ENCODE measurements at places on chromosomes 3 and 15.

DNA sequence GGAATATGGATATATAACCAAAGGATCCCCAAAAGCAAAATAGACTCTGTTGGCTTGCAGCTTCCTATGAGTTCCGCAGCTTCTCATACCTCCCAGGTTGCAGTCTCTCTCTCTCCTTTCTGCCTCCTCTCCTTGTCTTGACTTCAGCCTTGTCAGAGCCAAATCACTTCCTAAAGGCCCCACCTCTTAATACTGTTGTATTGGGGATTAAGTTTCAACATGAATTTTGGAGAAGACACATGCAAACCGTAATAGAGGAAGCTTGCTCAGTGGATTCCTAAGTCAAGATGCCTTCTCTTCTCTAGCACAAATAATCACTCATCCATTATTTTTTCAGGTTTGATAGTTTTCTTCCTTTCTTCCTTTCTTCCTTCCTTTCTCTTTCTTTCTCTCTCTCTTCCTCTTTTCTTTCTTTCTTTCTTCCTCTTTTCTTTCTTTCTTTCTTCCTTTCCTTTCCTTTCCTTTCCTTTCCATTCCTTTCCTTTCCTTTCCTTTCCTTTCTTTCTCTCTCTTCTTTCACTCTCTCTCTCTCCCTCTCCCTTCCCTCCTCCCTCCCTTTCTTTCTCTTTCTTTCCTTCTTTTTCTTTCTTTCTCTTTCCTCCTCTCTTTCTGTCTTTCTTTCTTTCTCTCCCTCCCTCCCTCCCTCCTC lies 411.3 kb upstream of the TPM1 start:
- DNase-seq, result no peak

DNA sequence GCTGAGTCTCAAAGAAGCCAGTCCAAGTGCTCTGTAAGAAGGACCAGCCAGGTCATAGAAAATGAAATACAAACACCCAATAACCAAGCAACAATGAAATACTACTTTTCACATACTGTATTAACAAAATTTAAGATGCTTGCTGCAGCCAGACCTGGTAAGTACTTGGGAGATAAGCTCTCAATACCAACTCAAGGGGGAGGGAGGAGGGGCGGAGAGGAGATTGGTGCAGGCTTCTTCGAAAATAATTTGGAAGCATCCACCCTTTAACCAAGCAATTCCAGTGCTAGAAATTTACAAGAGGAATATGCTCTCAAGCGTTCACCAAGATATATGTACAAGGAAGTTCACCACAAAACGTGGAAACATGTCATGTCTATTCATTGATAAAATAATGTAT lies 7.6 kb upstream of the LRRC2 start:
- DNase-seq, result no peak

GRCh38 chr3:150148227-150148626 lies 177.5 kb upstream of the PFN2 start:
- no peak for DNase-seq

- no peak for DNase-seq
These were observed 3.0 kb upstream of the SHC4 start for GRCh38 chr15:48966595-48967301.

- peak; percentile 71 for DNase-seq
These were observed 6.9 kb upstream of the FOXB1 start for GRCh38 chr15:59997070-59997701.

DNA sequence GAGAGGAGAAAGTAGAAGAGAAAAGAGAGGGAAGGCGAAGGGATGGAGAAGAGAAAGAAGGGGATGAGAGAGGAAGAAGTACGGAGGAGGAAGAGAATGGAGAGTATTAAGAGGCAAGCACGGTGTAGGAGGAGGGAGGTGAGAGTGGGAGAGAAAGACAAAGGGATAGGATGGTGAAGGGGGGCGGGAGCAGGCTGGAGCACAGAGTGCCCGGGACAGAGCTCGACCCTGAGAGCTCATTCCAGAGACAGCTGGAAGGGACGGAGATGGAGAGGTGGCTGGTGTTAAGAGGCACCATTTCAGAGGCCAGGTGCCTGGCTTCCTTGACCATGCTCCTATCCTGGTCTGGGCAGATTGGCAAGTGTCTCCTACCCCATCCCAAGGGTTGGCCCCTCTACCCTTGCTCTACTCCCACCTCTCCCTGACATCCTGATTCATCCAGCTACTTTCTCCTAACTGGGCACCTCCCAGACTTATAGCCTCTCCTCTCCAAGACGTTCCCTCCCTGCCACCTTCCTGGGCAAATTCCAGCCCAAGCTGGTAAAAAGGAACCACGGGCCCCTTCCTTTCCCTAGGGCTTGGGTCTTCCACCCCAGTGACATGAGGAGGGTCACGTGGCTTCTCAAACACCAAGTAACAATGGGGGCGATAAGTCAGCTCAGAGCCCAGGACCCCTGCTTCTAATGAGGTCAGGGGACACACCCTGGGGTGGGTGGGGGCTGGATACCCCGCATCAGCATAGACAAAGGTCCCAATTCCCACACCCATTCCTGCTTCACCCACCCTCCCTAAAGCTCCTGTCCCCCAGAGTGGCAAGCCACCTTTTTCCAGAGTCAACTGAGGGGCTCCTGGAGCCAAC lies 1.1 kb downstream of the CLCN2 start:
- DNase-seq, result no peak

- DNase-seq, result no peak
These were observed 14.7 kb downstream of the TIMP4 start for GRCh38 chr3:12143949-12144504.

DNA sequence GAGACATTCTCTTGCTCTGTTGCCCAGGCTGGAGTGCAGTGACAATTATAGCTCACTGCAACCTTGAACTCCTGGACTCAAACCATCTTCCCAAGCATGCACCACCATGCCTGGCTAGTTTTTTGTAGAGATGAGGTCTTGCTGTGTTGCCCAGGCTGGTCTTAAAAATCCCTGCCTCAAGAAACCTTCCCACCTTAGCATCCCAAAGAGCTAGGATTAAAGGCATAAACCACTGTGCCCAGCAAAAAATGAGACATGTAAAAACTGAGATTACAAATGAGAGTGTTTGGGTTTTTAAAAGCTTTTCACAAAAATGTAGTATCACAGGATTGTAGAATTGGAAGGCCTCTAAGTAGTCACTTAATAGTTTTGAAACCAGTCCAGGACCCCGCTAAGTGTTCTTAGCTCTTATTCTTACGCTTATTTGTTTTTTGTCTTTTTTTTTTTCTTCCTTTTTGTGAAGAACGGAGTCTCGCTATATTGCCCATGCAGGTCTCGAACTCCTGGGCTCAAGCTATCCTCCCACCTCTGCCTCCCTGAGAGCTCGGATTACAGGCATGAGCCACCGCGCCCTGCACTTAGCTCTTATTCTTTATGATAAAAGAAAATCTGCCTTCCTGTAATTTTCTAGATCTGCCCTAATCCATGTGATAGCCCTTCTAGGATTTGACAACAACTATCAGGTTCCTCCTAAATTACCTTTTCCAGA lies 31.5 kb downstream of the KLHL18 start:
- no peak for DNase-seq

DNA sequence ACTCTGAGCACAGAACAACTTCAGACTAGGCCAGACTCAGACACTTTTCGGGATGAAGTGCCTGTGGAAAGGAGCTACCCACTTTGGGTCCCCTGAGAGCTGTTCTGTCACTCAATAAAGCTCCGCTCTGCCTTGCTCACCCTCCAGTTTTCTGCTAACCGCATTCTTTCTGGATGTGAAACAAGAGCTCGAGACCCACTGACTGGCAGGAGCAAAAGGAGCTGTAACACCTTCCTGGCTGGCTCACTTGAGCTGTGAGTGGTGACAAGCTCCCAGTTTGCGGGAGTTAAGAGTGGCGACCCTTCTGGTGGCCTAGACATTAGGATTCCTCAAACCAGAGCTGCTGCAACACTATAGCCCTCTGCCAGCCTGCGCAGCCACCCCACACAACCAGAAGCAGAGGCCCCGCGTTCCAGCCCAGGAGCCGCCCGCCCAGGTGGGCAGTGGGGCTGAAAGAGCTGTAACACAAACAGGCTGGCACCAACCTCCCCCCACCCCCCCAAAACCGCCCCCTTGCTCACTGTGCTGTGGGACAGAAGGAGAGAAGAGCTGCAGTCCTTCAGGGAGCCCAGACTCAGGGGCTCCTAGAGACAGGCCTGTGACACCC lies 1178.1 kb upstream of the GBE1 start:
- DNase-seq, result no peak

- DNase-seq, result no peak
These were observed 28.2 kb downstream of the MYL3 start for GRCh38 chr3:46835054-46835453.

GRCh38 chr15:88695101-88695500 lies 56.3 kb downstream of the ISG20 start:
- peak; percentile 36 for DNase-seq

DNA sequence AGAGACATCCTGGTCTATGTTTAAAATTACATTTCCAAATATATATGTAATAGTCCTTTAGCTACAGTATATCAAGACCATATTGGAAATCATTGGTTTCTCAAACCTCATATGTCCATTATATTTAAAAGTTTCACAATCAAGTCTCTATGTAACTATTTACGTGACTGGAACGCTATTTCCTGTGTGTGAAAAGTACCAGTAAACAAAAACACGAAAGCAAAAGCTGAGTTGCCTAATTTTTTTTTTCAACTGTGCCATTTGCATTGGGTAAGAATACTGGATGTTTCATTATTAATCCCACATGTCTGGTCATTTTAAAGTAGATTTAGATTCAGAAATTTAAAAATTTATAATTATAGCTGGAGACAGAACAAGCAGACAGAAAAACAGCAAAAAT lies 381.4 kb downstream of the TBC1D5 start:
- DNase-seq, result no peak

DNA sequence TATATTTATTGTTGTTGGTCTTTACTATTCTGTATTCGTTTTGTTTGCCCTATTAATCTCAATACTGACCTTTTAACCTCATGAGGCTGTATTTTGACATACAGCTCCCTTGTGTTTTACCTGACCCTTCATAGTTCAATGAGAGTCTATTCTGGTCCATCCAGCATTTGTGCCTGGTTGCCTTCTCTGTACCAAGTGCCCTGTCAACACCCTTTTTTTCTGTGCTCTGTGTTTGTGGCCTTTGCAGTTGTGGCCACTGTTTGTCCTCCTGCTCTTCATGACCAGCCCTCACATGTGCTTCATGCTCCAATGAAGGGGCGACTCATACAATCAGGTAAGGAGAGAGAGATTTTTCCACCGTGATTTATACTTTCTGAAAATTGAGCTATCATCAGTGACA lies 368.2 kb downstream of the IL20RB start:
- no peak for DNase-seq

- DNase-seq, result peak; percentile 69
These were observed 30.9 kb upstream of the ATP1B3 start for GRCh38 chr3:141845407-141846049.

- DNase-seq, result peak; percentile 79
These were observed 46.8 kb downstream of the LSM3 start for GRCh38 chr3:14225421-14225820.

- no peak for DNase-seq
These were observed 48.4 kb downstream of the ADPGK start for GRCh38 chr15:72735111-72735510.

DNA sequence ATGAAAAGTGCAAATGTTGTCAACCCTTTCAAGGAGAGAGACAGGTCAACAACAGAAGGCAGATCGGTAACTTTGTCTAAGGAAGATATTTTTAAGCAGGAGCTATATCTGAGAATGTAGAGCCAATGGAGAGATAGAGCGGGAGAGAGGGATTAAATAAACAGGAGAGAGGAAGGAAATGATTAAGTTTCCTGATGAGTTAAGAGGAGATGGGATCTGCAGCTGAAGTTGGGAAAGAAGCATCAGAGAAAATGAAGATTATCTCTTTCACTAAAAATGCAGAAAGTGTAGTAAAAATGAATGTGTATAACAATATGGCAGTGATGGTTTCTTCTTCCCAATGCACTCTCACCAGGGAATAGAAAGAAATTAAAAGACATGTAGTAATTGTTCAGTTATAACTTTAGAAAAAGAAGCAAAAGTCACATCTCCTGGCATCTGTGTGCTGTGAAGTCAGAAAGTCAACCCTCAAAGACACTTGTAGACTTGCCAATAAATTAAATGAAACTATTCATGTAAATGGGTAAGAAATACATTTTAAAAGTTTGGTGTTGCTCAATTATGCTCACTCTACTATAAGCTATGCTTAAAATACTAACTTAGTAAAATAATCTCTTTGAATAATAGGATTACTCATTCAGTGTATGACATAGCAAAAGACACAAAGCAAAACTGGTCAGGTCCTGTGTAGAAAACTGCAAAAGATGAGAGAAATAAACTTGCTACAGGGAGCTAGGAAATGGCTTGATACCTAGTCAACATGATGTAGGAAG lies 264.6 kb downstream of the ZIC4 start:
- no peak for DNase-seq

GRCh38 chr3:197472151-197472550 lies 83.6 kb downstream of the BDH1 start:
- no peak for DNase-seq

DNA sequence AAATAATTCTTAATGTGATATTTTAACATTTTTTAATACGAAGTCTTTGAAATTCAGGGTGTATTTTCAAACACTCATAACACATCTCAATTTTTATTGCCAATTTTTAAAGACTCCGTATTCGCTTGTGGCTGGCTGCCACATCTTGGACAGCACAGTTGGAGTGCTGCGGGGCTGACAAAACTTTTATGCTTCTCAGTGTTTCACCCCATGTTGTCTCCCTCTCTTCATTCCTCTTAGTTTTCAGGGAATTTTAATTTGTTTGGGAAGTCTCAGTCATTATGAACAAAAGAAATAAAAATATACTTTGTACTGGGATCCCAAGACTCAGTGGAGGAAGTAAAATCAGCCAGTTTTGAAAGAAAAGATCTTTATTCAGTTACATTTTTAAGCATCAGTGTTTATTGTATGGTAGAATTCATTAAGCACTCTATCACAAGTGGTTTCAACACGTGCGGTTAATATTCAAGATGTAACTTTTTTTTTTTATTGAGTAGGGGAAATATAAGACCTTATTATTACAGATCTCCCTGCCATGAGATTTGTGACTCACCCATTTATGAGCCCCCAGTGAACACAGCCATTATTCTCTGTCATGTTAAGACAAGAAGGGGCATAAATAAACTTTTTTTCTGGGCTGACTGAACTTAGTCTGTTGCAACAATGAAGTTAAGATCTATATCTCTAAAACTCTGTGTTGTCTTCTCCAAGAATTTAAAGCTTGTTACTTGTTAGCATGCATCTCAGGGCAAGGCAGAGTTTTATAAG lies 26.8 kb downstream of the KAT2B start:
- DNase-seq, result no peak

- peak; percentile 26 for DNase-seq
These were observed 241.9 kb downstream of the XXYLT1 start for GRCh38 chr3:195028877-195029606.

DNA sequence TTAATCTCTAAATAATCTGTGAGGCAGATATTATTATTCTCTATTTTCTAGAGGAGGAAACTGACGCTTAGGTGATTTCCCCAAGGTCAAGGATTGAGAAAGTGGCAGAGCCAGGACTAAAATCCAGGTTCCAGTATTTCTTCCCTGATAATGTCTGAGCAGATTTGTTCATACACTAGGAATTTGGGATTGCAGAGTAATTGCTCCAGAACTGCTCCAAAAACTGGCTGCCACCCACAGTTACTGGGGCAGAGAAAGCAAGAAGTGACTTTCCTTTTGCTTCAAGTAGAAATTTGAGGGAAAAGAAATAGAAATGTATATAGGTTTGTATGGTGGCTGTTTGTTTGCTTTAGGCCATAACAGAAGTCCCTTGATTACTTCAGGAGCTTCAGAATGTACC lies 60.6 kb downstream of the SLC12A8 start:
- DNase-seq, result no peak

All from islet precursor cell (in vitro differentiated cells).